DMS79 treated with DMSO at 0.1 percent for 48 hours (cell line): ENCODE measurements at places on chromosomes 16 and 17.

DNA sequence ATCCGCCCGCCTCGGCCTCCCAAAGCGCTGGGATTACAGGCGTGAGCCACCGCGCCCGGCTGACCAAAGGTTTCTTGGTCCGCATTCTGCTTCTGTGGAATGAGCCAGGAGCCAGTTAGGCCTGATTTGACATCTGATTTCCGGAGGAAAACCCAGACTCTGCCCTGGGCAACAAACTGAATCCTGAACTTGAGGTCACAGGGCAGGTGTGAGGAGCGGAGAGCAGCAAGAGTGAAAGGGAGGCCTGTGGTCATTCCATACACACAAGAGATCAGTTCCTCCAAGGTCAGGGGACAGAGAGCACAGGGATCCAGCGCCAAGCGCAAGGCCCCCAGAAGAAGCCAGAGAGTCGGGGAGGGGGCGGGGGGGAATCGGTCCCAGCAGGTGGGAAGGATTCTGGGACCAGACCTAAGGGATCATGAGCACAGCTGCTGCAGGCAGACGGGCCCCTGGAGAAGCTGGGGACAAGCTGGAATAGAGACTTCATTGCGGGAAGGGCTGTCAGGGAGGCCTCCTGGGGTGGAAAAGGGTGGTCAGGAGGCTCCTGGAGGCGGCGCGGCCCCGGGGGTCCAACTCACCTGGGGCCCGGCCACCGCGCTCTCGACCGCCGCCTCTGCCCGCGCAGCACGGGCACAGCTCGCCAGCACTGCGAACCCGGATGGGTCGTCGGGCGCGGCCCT is 436 bp downstream of the SHPK start:
- DNase-seq, result no peak

DNA sequence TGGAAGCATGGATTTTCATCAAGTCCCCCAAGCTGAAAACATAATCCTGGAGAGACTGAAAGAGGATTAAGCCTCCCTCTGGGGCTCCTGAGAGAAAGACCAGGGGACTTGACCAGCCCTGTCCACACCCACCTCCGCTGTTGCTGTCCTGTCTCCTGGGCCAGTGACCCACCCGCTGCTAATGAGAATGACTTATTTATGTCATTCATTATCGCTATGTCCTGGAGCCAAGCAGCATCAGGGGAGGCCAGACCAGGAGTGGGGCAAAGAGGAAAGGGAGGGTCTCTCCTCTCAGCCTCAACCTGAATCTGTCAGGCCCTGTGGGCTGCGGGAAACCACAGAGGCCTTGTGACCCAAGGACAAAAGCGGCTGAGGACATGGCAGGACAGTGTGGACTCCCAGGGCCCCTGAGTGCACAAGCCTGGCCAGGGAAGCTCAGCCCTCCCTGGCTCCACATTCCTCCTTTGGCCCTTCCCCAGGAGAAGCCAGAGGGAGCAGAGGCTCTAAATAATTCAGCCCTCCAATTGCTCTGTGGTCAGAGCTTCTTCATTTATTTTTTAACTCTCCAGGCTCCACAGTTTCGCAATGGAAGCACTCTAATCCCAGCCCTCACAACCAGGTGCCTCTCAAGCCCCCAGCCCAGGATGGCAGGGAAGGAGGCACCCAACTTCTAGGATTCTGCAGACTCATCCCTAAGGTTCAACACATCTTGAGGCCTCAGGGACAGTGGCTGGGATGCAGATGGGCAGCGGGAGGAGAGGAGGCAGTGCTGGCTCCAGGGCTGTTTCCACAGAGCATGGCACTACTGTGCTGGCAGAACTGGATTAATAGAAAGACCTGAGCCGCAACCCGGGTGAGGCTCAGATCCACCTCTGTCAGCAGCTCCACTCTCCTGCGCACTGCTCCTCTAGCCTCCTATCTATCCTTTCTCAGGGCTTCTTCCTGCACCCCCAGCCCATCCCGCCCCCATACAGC is 19.1 kb downstream of the CUEDC1 start:
- DNase-seq, result no peak

DNA sequence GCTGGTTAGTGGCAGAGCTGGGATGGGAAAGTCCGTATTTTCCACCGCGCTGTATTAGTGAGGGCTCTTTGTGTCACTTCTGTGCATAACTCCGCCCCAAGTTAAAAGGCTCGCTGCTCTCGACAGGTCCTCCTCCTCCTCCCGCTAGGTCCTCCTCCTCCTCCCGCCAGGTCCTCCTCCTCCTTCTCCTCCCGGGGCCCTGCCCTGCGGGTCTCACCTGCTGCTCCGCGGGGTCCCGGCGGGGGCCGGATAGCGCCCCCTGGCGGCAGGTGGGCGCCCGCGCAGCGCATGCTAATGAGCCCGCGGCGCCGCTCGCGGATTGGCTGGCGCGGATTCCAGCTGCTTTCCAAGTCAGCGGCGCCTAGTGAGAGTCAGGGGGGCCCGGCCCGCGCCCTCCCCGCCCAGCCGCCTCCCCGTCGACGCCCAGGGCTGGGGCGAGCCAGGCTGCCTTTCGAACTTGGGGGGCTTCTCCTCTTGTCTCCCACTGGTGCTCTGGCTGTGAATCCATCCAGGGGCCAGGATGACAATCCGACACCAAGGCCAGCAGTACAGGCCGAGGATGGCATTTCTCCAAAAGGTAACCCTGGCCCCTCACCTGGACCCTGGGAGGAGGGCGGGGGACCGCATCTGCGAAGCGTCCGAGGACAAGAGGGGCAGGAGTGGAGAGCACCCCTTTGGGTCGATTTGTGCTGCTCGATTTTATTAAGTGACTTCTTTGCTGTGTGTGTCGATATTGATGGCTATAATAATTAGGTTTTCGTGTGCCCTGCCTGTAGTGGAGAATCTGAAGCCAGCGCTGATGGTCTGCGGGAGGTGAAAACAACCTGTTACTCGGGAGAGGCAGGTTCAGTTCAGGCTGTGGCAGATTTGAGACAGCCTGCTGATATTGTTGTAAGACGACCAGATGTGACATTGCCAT is at the start of gene RGS9:
Gene RGS9 (plus strand): TSS at position 350 of the 919 bp plus-strand sequence. CDS start 171 bp downstream, at position 521.
- DNase-seq, result peak; percentile 38

DNA sequence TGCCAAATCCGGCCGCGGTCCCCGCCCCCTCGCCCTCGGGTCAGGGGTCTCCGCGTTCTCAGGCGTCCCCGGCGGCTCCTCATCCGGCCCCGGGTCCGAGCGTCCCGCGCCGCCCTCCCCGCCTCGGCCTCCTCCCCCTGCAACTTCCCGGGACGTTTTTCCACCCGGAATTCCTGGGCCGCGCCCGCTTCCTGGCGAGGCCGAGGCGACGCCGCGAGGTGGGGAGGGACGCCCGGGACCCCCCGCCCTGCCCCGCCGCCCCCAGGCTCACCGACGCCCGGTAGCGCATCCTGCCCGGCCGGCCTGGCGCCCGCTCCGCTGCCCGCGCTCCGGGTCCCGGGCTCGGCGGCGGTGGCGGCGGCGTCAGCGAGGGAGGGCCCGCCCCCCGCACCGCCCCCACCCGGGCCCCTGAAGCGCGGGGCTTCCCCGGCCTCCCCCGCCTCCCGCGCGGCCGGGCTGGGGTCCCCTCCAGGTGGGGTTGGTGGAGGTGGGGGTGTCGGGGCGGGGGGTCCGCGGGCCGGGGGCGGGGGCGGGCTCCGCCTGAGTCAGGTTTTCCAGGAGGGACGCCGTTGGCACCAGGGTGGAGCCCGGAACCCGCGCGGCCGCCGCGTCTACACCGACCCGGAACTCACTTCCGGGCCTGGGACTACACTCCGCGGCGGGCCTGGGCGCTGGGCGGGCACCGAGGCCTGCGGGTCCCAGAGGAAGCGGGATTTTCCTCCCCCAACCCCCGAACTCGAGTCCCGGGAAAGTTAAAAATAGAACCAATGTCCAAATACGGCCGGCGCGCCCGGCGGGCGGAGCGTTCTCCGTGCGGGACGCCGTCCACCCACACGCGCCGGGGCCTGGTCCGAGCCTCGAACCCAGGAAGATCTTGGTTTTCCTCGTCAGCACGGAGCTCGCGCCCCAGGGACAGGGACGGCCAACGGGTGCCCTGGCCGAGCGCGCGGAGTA is 6.8 kb downstream of the MYO1C start:
- no peak for DNase-seq

DNA sequence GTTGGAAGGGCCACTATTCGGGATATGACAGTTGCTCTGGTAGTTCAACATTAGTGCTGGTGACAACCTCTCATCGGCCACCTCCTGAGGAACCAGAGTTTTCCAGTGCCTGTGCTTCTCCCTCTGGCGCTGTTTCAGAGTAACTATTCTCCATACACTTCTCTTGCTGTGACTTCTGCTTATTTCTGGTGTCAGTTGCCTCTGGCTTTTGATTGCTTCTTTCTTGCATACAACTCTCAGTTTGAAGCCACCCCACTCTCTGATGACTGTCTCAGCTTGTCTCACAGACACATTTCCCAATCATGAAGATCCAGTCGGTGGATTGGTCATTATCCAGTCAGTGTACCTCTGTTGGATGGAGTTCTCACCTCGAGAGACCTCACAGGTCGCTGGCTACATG is 3.4 kb upstream of the TM4SF5 start:
- no peak for DNase-seq

GRCh38 chr17:40279402-40279801 is 8.3 kb upstream of the CDC6 start:
- no peak for DNase-seq

- DNase-seq, result no peak
Measured at GRCh38 chr16:21937336-21937829, 15.8 kb upstream of the UQCRC2 start.

DNA sequence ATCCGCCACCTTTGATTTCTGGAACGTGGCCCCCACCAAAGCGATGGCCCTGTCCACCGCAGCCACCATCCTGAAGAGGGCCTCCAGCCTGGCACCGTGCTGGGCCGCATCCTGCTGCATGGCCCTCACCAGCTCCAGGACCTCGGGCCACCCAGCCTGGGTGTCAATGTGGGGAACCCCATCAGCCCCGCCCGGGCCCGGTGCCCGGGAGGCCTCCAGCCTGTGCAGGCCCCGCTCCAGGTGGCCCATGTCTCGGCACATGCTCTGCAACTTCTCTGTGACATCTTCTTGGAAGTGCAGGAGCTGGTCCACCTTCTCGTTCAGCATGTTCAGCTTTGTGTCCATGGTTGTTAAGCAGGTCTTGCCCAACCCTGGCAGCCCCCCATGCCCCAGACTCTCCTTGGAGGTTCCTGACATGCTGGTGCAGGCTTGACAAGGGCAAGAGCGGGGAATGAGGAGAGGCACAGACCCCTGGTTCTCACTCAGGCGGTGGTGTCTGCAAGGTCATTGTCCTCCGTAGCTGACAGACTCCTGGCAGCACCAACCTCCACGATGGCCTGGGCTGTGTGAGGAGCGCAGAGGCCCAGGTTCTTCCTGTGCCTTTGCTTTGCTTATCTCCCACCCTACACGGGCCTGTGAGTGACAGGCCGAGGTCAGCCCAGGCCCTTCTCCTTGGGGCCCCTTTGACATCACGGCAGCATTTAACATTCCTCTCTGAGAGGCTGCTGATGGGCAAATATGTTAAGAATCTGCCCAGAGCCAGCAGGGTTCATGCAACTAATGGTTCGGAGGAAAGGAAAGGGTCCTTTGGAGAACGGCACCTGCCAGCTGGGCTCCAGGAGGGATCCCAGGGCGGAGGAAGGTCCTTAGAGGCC is at the start of gene MYLK3:
Gene MYLK3 (minus strand): TSS at position 568 of the 875 bp plus-strand sequence. CDS start 151 bp downstream, at position 417.
- no peak for DNase-seq

GRCh38 chr16:48164907-48165715 is 9.3 kb upstream of the ABCC12 start:
- DNase-seq, result no peak

DNA sequence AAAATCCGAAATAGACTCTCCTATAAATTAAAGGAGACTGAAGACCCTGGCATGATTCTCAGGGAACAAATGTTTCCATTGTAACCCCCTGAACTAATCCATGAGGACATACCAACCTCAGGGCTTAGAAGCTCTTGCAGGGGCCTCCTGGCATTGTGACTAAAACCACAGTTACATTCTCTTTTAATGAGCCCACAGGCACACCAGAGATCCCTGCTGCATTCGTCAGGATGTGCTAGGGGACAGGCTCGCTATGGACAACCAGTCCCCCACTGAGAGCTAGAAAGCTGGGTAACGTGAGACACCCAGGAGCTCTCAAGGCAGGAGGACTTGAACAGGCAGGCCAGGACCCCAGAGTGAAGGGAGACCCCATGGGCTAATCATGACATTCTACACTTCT is 140.6 kb upstream of the TNRC6C start:
- no peak for DNase-seq

DNA sequence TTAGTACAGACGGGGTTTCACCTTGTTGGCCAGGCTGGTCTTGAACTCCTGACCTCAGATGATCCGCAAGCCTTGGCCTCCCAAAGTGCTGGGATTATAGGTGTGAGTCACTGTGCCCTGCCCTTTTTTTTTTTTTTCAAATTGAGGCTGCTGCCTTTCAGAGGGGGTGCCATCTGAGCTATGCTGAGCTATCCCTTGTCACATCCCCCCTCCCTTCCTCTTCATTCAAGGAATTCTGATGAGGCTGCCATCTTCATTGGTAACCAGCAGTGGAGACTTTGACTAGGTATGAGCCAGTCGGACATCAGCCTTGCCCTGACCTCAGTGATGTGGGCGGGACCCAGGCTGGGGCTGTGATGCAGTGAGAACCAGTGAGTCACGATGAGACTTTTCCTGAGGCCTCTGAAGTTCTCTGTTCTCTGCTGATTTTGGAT is 24.4 kb upstream of the GPT2 start:
- DNase-seq, result no peak

DNA sequence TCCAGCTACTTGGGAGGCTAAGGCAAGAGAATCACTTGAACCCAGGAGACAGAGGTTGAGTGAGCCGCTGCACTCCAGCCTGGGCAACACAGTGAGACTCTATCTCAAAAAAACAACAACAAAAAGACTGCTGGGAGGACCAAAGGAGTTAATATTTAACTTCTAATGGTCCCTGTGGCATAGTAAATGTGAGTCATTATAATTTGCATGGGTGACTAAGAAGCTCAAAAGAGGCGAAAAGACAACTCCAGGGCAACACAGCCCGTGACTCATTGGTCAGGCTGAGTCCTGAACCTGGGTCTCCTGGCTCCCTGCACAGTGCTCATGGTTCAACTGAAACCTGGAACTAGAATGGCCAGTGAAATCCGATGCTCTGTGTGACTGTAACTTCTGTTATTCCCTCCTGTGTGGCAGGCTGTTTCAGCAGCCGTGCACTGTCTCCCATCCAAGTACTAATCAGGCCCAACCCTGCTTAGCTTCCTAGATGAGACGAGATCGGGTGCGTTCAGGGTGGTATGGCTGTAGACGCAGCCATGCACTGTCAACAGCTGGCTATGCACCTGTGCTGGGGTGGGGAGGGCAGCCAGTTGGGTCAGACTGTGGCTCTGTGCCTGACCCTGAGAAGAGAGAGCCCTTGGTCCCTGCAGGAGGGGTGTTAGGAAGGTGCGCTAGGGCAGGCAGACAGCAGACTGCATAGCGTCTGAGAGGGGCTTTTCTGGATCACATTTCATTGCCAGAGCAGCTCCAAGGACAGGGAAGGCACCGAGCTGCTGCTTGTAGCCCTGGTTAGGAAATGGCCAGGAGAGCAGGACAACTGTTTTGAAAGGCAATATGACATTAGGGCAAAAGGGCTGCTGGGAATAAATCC is 14.5 kb upstream of the GPRC5C start:
- DNase-seq, result no peak
